Sigmoid colon (tissue), 7 donors: ENCODE measurements at places on chromosomes 7 and 10. TPM values are rescaled to one million over a fixed set of nuclear protein-coding genes. Genes with fewer than 3 reads are reported as not detected.

GRCh38 chr7:20235288-20235687 is 18.1 kb upstream of the MACC1 start:
- DNase-seq = no peak
- no peaks in the 10 kb centered on the region for H3K36me3 ChIP-seq
- no peaks in the 10 kb centered on the region for H3K27me3 ChIP-seq
- no peaks in the 10 kb centered on the region for H3K4me1 ChIP-seq
- H3K4me3 ChIP-seq = no peak overlapping the region
- no peak overlapping the region for H3K27ac ChIP-seq

DNA sequence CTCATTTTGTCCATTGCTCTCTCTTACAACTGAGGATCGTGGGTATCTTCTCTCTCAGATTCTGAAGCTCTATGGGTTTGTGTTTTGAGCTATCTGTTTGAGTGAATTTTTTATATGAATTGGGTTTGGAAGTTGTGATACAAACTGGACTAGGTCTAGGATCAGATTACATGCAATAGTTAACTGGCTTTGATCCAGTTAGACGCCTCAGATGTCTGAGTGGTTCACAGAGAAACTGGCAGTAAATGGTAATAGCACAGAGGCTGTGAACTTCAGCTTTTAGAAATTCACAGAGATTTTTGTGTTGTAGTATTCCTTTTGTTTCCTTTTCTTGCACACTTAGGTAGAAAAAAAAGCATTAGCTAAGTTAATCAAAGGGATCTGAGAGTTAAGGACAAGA is 12.7 kb upstream of the DNMBP start:
- no peaks in the 10 kb centered on the region for H3K4me1 ChIP-seq
- no peaks in the 10 kb centered on the region for H3K27me3 ChIP-seq
- H3K4me3 ChIP-seq = no peak overlapping the region
- no peaks in the 10 kb centered on the region for H3K36me3 ChIP-seq

DNA sequence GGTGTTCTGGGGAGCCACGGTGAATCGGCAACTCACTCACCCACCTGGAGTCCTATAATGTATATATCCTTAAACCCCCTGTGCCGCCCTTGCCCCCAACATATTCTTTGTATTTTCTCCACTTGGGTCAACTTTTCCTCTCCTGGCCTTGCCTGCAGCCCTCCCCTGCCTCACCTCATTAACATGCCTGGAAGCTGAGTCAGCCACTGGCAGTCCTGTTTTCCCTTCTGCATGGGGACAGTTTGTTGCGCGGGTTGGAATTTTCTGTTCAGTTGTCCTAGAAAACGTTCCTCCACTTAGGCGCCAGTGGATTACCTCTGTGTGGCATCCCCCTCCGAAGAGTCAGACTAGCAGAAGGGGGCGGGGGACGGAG is 97.4 kb downstream of the C10orf105 start:
- no peaks in the 10 kb centered on the region for H3K27me3 ChIP-seq
- no peaks in the 10 kb centered on the region for H3K36me3 ChIP-seq
- no peaks in the 10 kb centered on the region for H3K4me1 ChIP-seq
- peak overlapping the region; percentile 86 for H3K27ac ChIP-seq
- H3K4me3 ChIP-seq = no peak overlapping the region

FXYD4 gene
- total RNA-seq = not detected

RNF148 gene
- total RNA-seq = not detected
